Natural killer cell (primary cell): ENCODE measurements at places on chromosomes 12 and 14.

DNA sequence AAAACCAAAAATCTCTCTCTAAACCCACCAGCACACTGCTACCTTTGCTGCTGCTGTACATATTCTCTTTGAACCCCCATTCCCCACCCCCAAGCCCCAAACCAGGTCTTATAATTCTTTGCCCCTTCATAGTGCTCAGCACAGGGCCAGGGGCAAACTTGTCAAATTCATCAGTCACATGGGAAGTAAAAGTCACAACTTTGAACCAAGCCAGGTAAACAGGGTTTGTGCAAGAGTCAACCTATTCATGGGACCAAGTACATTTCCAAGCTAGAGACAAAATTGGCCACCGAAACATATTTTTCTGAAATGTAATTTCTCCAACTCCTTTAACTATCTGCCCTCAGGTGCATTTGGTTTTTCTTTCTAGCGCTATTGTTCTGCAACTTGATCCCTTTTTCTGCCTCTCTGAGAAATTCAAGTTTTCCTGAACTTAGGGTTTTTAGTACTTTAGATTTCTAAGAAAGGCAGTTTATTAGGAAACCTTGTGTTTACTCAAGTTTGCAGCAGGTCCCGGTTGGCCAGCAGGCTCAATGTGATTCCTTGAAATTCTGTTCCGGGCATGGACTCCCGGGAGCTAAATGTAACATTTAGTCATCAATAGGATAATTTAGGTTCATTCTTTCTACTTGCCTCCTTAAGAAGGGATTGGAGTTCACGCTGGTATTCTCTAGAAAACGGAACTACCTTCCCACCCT lies 230.5 kb downstream of the EFCAB11 start:
- DNase-seq = no peak

DNA sequence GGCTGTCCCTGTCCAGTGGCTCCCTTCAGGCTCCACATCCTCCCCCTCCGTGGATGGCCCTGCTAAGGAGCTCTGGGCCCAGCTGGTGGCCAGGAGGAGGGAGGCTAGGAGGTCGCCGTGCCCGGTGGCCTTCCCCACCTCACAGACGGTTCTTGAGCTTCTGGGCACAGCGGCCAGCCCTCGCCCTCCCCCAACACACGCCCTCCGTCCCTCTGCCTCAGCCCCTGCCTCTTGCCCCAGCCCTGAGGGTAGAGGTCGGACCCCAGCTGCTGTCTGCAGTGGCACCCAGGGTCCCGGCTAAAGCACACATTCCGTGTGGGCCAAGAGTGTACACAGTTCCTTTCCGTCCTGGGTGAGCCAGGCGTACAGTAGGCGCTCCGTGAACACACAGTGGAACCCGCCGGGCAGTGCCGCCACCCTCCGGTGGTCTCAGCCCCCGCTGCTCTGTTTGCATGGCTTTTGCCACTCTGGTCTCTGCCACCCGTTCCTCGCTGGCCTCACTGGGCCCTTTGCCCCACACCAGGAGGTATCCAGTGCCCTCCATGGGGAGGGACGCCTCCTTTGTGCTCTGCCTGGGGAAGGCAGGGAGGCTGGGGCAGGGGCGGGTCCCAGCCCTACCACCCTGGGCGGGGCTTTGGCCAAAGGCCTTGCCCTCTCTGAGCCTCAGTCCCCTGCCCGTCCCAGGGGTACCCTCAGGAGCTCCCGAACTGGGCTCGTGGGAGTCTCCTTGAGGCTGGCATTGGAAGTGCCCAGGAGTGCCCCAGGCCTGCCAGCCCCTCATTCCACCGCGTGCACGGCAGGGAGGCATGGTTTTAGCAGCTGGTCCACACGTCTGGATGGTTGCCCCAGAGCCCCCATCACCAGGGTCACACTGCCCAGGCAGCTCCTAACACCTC lies 13.0 kb downstream of the TRMT61A start:
- no peak for DNase-seq

GRCh38 chr12:4451694-4452093 lies 6.1 kb upstream of the FGF6 start:
- no peak for DNase-seq

- DNase-seq = no peak
These were observed at the start of gene NOS1 for GRCh38 chr12:117361347-117361751. Gene NOS1, minus strand, starts transcription at chr12:117361626. Its CDS starts 30,557 bp downstream, at chr12:117331069.

DNA sequence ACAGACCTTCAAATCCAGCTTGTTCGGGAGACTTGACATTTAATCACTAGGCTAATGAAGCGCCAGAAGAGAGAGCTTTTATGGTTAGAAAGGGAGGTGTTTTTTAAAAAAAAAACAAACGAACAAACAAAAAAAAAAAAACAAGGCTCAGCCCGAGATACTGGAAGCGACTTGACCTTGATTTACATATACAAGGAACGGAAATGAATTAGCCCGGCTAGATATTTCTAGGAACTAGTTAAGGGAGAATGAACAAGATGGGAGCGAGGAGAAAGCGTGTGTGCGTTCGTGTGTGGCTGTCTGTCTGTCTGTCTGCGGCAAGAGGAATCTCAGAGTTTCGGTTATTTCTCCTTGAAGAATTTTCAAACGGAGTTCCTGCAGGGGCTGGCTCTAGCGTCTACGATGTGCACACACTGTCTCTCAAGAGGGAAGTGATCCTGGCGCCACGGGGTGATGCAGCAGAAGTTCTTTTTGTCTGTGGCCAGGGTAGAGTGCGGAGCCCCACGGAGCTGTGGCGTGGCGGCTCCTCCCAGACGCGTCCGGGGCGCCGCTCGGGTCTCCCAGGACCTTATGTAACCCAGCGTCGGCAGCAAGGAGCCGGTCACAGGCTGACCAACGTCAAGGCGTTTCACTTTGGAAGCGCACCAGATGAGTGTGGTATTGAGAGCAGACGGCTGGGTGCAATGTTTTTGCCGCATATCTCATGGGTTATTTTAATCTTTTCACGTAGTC lies 18.8 kb downstream of the SOCS2 start:
- DNase-seq = peak; percentile 36

DNA sequence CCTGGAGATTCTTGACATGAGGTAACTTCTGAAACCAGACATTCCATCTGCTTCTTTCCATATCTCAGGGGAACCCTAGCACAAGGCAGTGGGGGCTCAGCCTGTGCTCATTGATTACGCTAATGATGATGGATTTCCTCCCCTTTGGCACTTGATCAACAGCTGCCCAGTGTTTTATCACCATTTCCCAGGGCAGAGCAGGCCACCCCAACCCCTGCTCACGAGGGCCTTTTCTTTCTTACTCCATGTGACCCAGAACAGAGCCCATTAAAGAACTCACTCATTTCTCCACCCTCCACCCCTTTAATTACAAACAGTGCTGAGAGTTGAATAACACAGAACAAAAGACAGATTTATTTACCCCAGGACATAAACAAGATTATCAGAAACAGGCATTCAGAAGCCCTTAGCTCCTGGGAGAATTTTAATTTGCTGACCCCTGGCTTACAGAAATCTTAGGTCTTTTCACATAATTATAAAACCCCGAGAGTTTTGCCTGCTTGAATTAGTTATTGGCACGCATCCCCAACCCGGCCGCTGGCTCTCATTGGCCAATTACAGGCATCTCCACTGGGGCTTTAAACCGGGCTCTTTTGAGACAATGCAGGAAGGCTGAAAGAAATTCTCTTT lies 32.0 kb upstream of the CCDC60 start:
- DNase-seq = no peak
